Endodermal cell (in vitro differentiated cells): ENCODE measurements at places on chromosomes 3 and 15. TPM values are rescaled to one million over a fixed set of nuclear protein-coding genes. Genes with fewer than 3 reads are reported as not detected.

DNA sequence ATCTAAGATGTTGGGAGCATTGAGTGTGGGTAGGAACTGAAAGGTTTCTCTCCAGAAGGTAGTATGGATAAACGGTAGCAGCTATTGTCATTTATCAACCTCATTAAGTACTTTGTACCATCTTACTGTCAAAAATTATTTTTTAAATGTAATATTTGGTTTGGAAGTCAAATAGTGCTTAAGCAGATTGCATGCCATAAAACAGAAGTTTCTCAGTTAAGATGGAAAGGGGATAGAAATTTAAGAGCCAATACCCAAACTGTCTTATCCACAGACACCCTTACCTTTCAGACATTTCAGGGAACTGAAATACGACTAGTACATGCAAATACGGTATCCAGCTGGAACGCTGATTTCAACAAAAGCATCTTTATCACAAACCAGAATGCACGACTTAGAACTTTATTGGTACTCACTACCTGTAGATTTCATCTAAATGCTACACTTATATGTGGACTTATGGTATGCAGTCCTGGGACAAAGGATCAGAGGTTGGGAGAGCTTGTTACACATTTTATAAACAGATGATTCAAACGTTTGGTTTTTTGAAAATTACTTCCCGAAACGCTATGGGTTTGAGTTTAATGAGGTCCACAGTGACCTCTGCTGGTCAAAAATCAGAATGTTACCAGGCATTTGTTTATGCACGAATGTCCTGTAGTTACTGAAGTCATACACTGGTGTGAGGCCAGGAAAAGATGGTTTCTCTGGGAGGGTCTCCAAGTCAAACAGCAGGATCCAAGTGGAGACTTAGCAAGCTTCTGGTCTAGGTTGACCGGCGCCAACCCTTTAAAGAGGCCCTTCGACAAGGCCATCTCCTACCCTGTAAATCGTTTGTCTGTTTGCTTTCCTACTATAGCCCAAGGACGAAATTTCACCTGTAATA is 45.7 kb upstream of the DUT start:
- no peak overlapping the region for H3K27ac ChIP-seq
- no peaks in the 10 kb centered on the region for H3K36me3 ChIP-seq
- H3K4me1 ChIP-seq = no peaks in the 10 kb centered on the region
- no peak overlapping the region for H3K4me3 ChIP-seq
- peak; percentile 84 for DNase-seq
- peaks cover 26% of the 10 kb centered on the region for H3K27me3 ChIP-seq

AGTR1 gene
- total RNA-seq = 0.15 and 0.25 TPM in 2 replicates

ARPIN gene
- total RNA-seq = 6.1 and 6.9 TPM in 2 replicates

DNA sequence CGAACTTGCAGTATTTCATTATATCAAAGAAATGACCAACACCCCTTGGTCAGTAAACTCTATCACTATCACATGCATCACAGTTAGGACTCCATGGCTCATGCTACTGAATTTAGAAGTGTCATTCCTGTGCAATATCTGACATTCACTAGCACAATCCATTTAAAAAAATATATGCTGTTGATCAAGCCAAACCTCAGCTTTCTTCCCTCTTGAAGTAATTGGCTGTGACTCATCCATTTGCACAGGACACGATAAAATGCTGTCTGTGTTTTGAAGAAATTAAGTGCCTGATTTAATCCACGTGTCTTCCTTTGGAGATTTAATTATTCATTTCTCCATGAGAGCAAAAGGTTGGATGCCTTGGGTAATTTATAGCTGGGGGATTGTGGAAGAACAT is 38.9 kb downstream of the CPNE4 start:
- DNase-seq = no peak
- peaks cover 21% of the 10 kb centered on the region for H3K27me3 ChIP-seq
- no peaks in the 10 kb centered on the region for H3K36me3 ChIP-seq

- H3K4me1 ChIP-seq = no peaks in the 10 kb centered on the region
- no peak for DNase-seq
- H3K36me3 ChIP-seq = no peaks in the 10 kb centered on the region
- H3K27me3 ChIP-seq = no peaks in the 10 kb centered on the region
- no peak overlapping the region for H3K27ac ChIP-seq
Observed at GRCh38 chr3:149270180-149270579, 48.6 kb upstream of the CP start.

CX3CR1 gene
- not detected in 3 replicates for total RNA-seq

POLQ gene
- total RNA-seq = 10.1 and 12.6 TPM in 2 replicates

C3orf20 gene
- total RNA-seq = not detected in 3 replicates

ERICH6 gene
- 0.42 TPM in 1 of 2 replicates, not detected in the other for total RNA-seq

DNA sequence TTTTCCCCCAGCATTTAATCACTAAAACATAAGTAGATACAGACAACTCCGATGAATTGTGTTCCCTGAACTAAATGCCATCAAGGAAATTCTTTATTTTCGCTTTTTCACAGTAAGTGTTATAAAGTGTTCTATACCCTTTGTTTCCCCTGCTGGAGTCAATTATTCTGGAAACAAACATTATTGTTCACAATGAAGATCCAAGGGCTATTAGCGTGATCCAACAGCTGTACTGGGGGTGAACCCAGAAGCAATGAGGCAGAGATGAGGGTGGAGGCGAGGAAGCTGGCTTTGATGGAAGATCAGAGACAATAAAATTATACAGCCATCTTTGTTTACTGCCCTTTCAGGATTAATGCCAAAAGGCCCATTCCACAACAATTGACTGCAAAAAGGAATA is 250.3 kb upstream of the IGF1R start:
- H3K27me3 ChIP-seq = no peaks in the 10 kb centered on the region
- no peaks in the 10 kb centered on the region for H3K36me3 ChIP-seq
- peaks cover 5% of the 10 kb centered on the region for H3K4me1 ChIP-seq

GRCh38 chr15:81025721-81026370 is 25.1 kb downstream of the TLNRD1 start:
- no peaks in the 10 kb centered on the region for H3K4me1 ChIP-seq
- H3K4me3 ChIP-seq = no peak overlapping the region
- no peak overlapping the region for H3K27ac ChIP-seq
- H3K27me3 ChIP-seq = no peaks in the 10 kb centered on the region
- H3K36me3 ChIP-seq = no peaks in the 10 kb centered on the region

NUP210 gene
- total RNA-seq = 39.9 and 43.0 TPM in 2 replicates

GRCh38 chr15:40250771-40251483 is 12.1 kb downstream of the PAK6 start:
- peaks cover 67% of the 10 kb centered on the region for H3K27me3 ChIP-seq
- H3K36me3 ChIP-seq = no peaks in the 10 kb centered on the region
- no peak overlapping the region for H3K4me3 ChIP-seq
- no peaks in the 10 kb centered on the region for H3K4me1 ChIP-seq
- DNase-seq = no peak

DNA sequence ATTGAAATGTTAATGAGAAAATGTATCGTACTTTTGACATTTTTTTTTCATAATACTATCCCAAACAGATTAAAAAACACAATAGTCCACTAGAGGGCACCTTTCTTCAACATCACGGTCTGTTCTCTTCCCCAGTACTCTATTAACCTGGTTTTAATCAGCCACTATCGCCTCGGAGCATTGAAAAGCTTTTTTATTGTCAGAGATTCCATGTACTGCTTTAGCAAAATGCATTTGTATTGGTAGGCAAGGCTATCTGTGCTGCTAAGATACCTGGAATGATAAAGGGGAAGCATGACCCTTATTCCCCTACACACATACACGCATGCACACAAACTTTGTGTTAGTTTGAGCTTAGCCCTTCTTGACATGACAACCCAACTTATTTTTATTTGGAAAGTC is 160.1 kb upstream of the IL12A start:
- DNase-seq = no peak
- no peak overlapping the region for H3K4me3 ChIP-seq
- H3K27me3 ChIP-seq = no peaks in the 10 kb centered on the region
- no peaks in the 10 kb centered on the region for H3K4me1 ChIP-seq

GRCh38 chr3:45741247-45741646 is 52.1 kb downstream of the SACM1L start:
- peaks cover 23% of the 10 kb centered on the region for H3K4me1 ChIP-seq
- no peak for DNase-seq
- no peak overlapping the region for H3K27ac ChIP-seq
- no peaks in the 10 kb centered on the region for H3K27me3 ChIP-seq
- H3K36me3 ChIP-seq = peaks cover 99% of the 10 kb centered on the region
- H3K4me3 ChIP-seq = no peak overlapping the region

DNA sequence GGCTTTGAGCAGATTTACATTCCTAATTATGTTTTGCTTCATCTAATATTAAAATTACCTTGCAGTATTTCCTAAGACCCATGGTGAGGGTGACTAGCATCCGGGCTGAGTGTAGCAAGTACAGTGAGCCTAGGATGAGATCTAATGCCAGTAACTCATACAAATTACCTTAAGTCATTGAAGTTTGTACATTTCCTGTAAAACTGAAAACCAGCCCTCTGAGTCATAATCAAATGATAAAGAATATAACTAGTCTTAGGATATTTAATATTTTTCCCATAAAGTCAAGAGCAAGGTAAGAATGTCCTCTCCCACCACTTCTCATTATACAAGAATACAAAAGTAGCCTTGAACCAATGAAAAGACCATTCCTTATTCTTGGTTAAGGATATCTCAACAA is 54.8 kb upstream of the CHRM5 start:
- DNase-seq = no peak
- H3K27me3 ChIP-seq = no peaks in the 10 kb centered on the region
- H3K36me3 ChIP-seq = no peaks in the 10 kb centered on the region
- H3K4me1 ChIP-seq = peaks cover 18% of the 10 kb centered on the region
- H3K4me3 ChIP-seq = no peak overlapping the region
